ENCODE measurements at places on chromosomes 1 and 21.

DNA sequence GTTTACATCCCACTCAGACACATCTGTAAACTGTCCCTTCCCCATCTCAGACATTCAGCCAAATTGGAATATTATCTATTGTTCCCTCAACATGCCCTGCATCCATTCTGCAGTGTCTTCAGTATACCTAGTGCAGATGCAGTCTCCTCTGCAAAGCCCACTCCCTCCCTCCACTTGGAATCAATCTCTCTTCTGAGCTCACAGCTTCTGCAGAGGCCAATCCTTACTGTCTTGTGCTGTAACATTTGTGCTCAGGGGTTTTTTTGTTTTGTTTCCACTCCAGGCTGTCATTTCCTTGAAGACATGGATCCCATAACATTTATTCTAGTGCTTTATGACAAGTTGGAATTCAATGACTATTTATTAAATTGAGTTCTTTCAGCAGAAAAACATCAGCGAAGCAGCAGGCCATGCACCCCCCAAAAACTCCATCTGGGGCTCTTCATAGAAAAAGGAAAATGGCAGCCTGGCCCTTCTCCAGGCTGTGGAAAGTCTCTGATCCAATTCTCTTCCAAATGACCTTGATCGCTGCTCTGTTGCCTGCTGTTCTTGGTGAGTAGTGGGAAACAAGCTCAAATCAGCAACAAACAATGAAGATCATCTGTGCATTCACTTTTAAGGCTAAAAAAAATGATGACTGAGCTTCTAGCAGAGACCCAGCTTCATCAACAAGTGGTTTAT, 8.7 kb downstream of the C4BPA start:
- DNase-seq, result no peak

DNA sequence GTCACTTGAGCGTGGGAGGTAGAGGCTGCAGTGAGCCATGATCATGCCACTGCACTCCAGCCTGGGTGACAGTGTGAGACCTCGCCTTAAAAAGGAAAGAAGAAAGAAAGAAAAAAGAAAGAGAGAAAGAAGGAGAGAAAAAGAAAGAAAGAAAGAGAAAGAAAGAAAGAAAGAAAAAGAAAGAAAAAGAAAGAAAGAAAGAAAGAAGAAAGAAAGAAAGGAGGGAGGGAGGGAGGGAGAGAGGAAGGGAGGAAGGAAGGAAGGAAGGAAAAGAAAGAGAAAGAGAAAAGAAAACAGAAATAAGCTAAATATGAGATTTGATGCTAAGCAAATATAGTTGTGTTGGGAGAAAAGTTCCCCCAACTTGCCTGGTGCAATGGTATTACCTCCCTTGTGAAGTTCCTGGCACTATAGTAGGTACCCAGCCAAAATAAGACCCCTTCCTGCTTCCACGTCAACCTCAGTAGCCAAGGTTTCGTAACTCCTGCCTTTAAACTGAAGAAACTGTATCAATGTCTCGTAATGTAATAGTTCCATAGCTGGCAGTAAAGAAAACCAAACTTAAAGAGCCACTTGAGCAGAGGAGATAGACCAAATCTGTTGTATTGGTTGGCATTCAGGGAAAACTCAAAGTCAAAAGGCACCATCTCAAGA, 88.1 kb upstream of the HNRNPU start:
- no peak for DNase-seq

- DNase-seq, result no peak
Measured at GRCh38 chr1:16114527-16115467, 41.1 kb downstream of the EPHA2 start.

DNA sequence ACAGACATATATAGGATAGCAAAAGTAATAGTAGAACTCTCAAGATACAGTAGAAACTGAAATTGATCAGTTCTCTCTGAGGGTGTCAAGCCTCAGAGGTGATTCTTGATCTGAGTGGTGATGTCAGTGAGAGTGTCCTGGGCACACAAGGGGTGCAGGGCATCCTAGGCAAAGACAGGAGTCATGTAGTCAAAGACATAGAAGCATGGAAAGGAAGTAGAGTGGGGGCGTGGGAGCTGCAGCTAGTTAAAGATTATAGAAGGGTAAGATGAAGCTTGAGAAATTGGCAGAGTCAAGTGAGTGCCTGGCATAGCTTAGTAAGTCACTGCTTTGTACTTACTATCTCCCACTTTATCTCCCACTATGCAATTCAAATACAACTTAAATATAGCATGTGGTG, 22.8 kb downstream of the CDC7 start:
- no peak for DNase-seq

GRCh38 chr21:34613679-34614627, 960 bp downstream of the RCAN1 start:
- DNase-seq, result no peak

DNA sequence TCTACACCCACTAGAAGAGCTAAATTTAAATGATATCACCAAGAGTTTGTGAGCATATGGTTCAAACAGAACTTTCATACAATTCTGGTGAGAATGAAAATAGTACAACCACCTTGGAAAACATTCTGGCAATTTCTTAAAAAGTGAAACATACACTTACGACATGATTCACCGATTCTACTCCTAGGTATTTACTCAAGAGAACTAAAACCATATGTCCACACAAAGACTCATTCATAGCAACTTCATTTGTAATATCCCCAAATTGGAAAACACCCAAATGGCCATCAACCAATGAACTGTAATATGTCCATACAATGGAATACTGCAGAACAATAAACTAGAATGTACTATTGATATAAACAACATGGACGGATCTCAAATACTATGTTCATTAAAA, 51.2 kb upstream of the ADAM30 start:
- no peak for DNase-seq

- DNase-seq, result no peak
Measured at GRCh38 chr1:205064741-205065316, 19.4 kb downstream of the TMEM81 start.

- DNase-seq, result no peak
Measured at GRCh38 chr1:1833916-1834325, 55.7 kb upstream of the NADK start.

- no peak for DNase-seq
Measured at GRCh38 chr1:173532237-173532636, 55.1 kb downstream of the PRDX6 start.

GRCh38 chr1:159951016-159951415, 3.0 kb downstream of the SLAMF9 start:
- DNase-seq, result no peak

DNA sequence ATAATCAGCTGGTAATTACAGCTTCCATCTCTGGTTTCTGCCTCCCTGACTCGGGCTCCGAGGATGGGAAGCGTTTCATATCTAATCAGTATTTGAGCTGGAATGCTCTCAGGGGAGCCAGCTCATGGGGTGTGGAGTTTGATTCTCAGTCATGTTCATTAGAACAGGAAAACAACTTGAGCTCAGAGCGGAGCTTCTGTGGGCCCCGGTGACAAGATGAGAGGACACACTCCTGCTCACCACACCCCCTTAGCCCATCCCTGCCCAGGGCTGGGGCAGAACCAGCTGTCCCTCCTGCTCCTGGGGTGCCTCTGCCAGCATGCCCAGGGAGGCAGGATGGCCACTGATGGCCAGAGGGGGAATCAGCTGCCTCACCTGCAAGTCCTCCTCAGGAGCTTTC, 726.0 kb downstream of the PTPRU start:
- no peak for DNase-seq

- no peak for DNase-seq
Measured at GRCh38 chr1:9659328-9659727, 7.8 kb downstream of the PIK3CD start.

DNA sequence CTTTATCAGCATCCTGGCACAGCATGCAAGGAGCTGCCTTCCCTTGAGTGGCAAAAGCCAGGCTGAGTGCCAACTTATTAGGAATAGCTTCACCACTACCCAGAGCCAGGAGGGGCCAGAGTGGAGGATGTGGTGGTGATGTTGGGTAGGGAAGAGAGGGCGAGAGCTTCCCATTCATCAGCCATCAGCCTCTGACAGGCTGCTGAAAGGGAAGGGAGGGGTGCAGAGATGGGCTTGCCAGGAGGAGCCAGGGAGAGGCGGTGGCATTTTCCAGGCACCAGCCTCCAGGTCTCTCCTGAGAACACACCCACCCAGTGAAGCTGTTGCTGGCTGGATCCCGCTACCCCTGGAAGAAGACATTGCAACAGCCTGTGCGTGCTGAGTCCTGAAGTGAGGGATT, 168.5 kb downstream of the ACTL8 start:
- DNase-seq, result no peak

DNA sequence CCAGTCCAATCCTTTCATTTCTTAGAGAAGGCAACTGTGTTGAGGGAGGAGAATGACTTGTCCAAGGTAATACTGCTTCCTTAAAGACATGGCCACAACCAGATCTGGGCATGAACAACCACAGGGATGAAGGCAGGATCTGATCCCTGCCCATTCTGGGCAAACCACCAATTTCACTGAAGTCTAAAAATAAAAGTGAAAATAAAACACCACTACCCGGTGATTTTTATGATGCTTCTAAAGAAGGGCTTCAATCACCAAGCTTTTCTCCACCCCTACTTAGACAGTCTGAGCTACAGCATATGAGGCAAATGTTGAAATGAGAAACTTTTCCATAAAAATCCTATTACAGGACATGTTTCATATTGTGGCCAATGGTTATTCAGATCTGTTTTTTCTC, 133.0 kb downstream of the PTPN14 start:
- no peak for DNase-seq

- DNase-seq, result no peak
Measured at GRCh38 chr1:75208862-75209261, 74.7 kb downstream of the LHX8 start.

DNA sequence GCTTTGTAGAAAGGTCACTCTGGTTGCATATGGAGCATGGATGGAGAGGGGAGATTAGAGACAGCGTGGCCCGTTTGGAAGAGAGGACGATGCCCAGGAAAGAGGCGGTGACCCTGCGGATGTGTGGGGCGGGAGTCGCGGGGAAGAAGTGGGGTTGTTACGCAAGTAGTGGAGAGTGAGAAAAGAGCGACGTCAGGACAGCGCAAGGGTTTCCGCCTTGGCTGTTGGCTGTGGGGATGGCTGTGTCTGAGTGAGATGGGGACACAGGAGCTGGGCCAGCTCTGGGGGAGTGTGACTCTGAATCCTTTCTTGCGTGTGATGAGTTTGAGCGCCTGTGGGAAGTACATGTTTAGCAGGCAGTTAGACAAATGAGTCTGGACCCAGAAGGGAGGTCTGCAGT, 3.8 kb downstream of the B4GALT2 start:
- no peak for DNase-seq

DNA sequence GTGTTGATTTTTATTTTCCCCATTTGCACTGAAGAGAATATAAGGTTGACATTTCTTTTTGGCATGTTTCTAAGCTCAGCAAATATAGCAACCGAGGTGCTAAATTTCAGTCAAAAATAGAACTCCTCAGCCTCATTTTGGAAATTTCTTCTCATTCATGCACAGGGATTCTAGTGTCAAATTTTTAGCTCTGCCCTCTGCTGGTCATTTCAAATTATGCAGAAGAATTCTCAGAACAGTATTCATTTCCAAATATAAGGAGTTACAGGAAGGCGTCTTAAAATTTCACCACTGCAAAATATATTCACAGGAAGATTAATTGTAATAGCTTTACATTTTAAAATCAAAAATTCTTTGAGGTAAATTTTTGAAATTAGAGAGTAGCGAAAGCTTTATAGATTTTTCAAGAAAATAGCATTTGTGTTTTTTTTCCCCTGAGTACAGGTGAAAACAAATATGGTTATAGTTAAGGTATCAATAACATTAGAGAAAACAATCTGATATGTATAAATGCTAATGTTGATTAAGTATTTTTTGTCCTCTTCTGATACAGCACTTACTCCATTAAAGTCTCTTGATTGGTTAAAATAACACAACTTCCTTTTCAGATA, 57.9 kb downstream of the FMN2 start:
- peak; percentile 39 for DNase-seq

GRCh38 chr21:14870853-14871149, 194.0 kb downstream of the NRIP1 start:
- DNase-seq, result peak; percentile 11

DNA sequence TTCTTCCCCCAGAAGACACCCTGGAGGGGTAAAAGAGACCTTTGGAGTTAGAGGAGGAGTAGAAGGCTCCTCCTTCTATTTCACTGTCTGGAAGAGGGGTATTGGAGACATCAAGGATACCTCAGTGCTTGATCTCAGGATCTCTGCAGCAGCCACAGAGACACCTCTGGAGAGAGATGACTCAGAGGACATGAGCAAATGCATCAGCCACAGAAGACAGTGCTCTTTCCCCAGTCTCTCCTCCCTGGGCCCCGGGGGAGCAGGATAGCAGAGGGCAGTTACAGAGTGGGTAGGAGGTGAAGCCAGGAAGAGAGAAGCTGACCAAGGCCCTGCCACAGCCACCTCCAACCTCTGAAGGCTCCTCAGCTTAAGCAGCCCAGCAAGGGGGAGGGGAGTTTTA, 15.3 kb upstream of the TEDDM1 start:
- no peak for DNase-seq

GRCh38 chr1:243213045-243213787, 41.9 kb downstream of the CEP170 start:
- no peak for DNase-seq

DNA sequence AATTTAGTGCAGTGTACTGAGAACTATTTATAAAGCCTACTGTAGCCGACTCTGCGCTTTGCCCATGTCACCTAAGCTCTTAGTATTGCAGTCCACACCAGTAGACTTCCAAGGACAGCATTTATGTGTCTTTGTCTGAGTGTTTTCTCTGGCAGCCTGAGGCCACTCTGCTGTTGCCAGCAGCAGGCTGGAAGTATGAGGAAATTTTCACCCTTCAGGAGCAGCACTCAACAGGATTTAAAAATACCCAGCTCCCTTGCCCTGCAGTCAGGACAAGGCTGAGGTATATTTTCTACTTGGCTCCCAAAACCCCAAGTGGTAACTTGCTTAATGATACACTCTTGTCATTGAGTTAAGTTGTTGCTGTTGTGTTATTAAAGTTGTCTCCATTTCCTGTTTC, 230.1 kb downstream of the SRGAP2C start:
- DNase-seq, result no peak

GRCh38 chr21:21232320-21232719, 234.1 kb downstream of the NCAM2 start:
- peak; percentile 42 for DNase-seq

DNA sequence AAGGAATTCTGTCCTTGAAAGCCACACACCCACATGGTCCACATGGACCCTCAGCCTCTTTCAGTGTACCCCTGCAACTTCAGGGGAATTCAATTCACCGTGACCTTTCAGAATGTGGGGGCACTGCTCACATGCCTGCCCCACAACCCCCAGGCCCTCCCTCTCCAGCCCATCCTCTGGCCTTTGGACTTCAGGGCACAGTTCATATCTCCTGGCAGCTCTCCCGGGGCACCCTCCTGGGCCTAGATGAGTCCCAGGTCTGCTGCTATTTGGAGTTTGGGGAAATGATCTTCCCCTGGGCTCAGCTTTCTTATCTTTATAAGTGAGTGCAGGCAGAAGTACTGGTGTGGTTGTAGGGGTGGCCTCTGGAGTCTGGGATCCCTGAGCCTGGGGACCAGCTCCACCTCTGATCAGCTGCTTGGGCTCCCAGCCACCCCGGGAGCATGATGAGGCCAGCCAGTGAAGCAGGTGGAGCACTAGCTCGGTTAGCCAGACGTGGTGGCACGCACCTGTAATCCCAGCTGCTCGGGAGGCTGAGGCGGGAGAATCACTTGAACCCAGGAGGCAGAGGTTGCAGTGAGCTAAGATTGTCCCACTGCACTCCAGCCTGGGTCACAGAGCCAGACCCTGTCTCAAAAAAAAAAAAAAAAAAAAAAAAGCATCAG, 15.8 kb downstream of the C1orf167 start:
- no peak for DNase-seq

All from SK-N-DZ (cell line).